ENCODE measurements at places on chromosomes 12 and 14. TPM values are rescaled to one million over a fixed set of nuclear protein-coding genes. Genes with fewer than 3 reads are reported as not detected.

The GPRC5A gene
- 1.8 TPM for total RNA-seq

The P2RX2 gene
- not detected for total RNA-seq

The PCED1B gene
- total RNA-seq: under 0.01 TPM

The EEF1AKMT3 gene
- 4.5 TPM for total RNA-seq

The IFNG-AS1 gene
- not detected for total RNA-seq

The GPR68 gene
- 0.90 TPM for total RNA-seq

The CACNB3 gene
- 8.1 TPM for total RNA-seq

Measured in dermis microvascular lymphatic vessel endothelial cell (primary cell).